ENCODE measurements at places on chromosomes 1 and 21. TPM values are rescaled to one million over a fixed set of nuclear protein-coding genes. Genes with fewer than 3 reads are reported as not detected.

GRCh38 chr1:54172614-54173599 is 20.1 kb upstream of the CDCP2 start:
- no peaks in the 10 kb centered on the region for H3K27me3 ChIP-seq
- no peak for DNase-seq
- no peaks in the 10 kb centered on the region for H3K4me1 ChIP-seq
- no peak overlapping the region for H3K27ac ChIP-seq
- H3K36me3 ChIP-seq, result no peaks in the 10 kb centered on the region
- no peak overlapping the region for H3K4me3 ChIP-seq

DNA sequence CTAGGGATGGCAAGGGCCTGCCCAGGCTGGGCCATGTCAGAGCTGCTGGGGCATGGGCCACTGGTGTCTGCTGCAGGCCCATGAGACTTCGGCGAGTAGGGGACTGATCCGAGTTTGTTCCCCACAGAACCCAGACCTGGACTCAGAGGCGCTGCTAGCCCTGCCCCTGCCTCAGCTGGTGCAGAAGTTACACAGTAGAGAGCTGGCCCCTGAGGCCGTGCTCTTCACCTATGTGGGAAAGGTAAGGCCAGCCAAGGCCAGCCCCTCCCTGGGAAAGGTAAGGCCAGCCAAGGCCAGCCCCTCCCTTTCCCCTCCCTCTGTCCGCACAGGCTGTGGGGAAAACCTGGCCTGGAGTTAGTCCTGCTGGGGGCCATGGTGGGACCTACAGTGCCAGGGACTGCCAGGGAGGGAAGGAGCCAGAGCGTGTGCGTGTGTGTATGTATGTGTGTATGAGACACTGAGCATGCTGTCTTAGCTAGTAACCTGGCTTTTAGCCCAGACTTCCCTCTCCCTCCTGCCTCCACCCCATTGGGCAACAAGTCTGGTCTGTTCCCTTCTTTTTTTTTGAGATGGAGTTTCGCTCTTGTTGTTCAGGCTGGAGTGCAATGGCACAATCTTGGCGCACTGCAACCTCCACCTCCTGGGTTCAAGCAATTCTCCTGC is 8.0 kb downstream of the FAAH start:
- no peak overlapping the region for H3K4me3 ChIP-seq
- peak; percentile 56 for DNase-seq
- no peaks in the 10 kb centered on the region for H3K27me3 ChIP-seq
- H3K36me3 ChIP-seq, result no peaks in the 10 kb centered on the region
- H3K4me1 ChIP-seq, result peaks cover 6% of the 10 kb centered on the region

- H3K27ac ChIP-seq, result no peak overlapping the region
- no peak overlapping the region for H3K4me3 ChIP-seq
Measured at GRCh38 chr1:125066385-125066784, 3881.6 kb downstream of the SRGAP2C start.

GRCh38 chr1:15452866-15453571 is 3.5 kb upstream of the CELA2A start:
- no peaks in the 10 kb centered on the region for H3K36me3 ChIP-seq
- no peak overlapping the region for H3K27ac ChIP-seq
- H3K27me3 ChIP-seq, result no peaks in the 10 kb centered on the region
- H3K4me3 ChIP-seq, result no peak overlapping the region
- no peak for DNase-seq

DNA sequence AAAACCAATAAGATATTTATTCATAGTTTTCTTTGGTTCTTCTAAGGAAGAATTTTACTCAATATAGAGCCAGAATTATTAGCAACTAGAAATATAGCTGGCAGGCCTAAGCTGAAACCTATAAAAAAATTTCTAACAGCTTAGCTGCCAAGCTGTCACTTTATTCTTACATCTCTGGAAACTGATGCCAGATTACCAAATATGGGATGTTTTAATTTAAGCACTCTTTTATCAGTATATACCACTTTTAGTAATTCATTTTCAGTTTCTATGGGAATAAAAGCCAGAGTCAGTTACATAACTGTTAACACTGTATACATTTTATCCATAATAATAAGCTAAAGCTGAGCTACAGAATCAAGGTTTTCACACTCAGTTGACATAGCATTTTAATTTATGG is 68.7 kb upstream of the MPC2 start:
- DNase-seq, result no peak
- no peak overlapping the region for H3K4me3 ChIP-seq
- H3K4me1 ChIP-seq, result no peaks in the 10 kb centered on the region

GRCh38 chr1:1954831-1955441 is 35.9 kb upstream of the TMEM52 start:
- no peak for DNase-seq
- no peak overlapping the region for H3K27ac ChIP-seq
- H3K36me3 ChIP-seq, result no peaks in the 10 kb centered on the region
- no peak overlapping the region for H3K4me3 ChIP-seq
- H3K4me1 ChIP-seq, result peaks cover 6% of the 10 kb centered on the region
- H3K27me3 ChIP-seq, result peaks cover 13% of the 10 kb centered on the region

DNA sequence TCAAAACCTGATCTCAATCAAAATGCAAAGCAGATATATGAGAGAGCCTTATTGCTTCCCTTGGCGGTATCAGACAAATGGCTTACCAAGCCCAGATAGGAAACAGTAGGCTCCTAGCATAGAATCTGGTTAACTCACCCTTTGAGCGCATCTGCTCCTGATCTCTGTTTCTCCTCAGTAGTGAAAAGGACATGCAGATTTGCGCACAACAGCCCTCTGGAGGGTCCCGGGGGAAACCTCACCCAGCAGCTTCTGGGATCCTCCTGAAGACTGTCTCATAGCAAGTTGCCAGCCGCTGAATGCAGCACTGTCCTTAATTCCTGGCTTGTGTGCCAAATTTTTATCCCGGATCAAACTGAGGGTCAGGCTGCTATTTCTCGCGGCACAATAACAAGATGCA is 192.2 kb downstream of the FASLG start:
- H3K4me1 ChIP-seq, result no peaks in the 10 kb centered on the region
- H3K27ac ChIP-seq, result no peak overlapping the region
- H3K36me3 ChIP-seq, result no peaks in the 10 kb centered on the region
- no peak overlapping the region for H3K4me3 ChIP-seq

DNA sequence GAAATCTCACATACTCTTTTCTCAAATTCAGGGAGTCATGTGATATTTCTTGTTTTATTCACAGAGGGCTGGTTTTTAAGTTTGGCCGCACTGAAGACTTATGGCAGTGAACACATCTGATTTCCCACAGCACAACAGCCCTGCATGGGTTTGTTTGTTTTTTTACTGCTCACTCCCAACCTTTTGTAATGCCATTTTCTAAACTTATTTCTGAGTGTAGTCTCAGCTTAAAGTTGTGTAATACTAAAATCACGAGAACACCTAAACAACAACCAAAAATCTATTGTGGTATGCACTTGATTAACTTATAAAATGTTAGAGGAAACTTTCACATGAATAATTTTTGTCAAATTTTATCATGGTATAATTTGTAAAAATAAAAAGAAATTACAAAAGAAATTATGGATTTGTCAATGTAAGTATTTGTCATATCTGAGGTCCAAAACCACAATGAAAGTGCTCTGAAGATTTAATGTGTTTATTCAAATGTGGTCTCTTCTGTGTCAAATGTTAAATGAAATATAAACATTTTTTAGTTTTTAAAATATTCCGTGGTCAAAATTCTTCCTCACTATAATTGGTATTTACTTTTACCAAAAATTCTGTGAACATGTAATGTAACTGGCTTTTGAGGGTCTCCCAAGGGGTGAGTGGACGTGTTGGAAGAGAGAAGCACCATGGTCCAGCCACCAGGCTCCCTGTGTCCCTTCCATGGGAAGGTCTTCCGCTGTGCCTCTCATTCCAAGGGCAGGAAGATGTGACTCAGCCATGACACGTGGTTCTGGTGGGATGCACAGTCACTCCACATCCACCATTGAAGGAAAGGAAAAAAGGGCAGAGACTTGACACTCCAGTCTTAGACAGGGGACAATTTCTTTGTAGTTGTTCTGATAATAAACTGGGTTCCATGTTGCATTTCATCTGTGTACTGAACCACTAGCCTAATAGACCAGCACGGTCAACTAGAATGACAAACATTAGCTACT is 22.8 kb downstream of the TMEM50A start:
- no peaks in the 10 kb centered on the region for H3K27me3 ChIP-seq
- no peak overlapping the region for H3K4me3 ChIP-seq
- peaks cover 22% of the 10 kb centered on the region for H3K4me1 ChIP-seq
- peak overlapping the region; percentile 2 for H3K27ac ChIP-seq
- DNase-seq, result peak; percentile 63

DNA sequence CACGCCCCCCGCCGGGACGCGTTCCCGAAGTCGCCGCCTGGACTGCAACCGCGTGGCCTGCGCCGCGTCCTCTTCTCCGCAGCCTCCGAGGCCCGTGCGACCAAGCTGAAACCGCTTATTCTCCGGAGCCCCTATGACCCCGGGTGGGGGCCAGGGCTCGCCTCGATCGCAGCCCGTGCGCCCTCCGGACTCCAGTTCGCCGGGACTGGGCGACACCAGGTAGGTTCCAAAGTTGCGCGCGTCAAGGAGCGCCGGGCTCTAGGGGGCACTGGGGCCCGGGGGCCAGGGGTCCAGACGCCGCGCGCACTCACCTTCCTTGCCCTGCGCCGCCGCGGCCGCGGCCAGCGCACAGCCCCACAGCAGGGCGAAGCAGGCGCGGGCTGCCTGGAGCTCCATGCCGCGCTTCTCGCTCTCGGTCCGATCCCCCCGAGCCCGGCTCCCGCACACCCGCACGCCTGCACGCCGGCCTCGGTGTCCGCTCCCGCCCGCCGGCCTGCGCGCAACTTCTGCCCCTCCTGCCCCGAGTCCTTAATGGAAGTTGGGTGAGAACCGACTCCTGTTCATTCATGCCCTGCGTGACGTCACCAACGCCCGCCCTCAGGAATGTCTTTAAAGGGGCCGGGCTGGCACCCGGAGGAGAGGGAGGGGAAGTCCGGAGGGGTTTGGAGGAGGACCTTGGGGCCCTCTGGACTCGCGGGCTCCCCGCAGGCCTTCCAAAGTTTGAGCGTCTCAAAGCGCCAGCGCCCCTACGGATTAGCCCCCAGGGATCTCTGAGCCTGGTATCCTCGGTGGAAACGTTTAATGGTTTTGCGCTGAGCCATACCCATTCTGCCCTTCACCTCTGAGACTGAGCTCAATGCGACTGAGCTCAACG is at the start of gene EPHA2:
EPHA2 (minus strand) TSS at position 533 of the 874 bp plus-strand sequence; CDS start at position 396, 137 bp downstream.
- H3K4me3 ChIP-seq, result peak within 1 kb of the TSS; percentile 83
- H3K27ac ChIP-seq, result peak within 1 kb of the TSS; percentile 74
- H3K27me3 ChIP-seq, result no peaks in the 10 kb centered on the region
- peaks cover 53% of the 10 kb centered on the region for H3K4me1 ChIP-seq

DNA sequence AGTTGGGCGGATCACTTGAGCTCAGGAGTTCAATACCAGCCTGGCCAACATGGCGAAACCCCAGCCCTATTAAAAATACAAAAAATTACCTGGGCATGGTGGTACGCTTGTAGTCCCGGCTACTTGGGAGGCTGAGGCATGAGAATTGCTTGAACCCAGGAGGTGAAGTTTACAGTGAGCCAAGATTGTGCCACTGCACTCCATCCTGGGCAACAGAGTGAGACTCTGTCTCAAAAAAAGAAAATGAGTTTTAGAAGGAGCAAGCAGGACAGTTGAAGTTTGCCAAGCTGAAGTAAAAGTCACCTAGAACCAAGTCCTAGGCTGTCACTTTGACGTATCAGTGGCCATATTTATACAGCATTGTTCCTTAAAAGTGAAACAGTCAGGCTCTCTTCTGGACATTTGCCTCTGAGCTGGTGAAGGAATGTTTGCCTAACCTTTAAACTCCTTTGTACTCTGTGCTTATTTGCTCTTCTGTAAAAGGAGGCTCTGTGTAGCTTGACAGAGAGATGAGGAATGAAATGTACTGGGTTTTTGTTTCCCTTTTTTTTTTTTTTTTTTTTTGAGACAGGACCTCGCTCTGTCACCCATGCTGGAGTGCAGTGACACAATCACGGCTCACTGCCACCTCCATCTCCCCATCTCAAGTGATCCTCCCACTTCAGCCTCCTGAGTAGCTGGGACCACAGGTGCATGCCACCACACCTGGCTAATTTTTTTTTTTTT is 2.8 kb downstream of the RAB4A start:
- no peaks in the 10 kb centered on the region for H3K27me3 ChIP-seq
- peak overlapping the region; percentile 84 for H3K4me3 ChIP-seq
- peak; percentile 89 for DNase-seq
- no peaks in the 10 kb centered on the region for H3K36me3 ChIP-seq
- H3K4me1 ChIP-seq, result peaks cover 27% of the 10 kb centered on the region

DNA sequence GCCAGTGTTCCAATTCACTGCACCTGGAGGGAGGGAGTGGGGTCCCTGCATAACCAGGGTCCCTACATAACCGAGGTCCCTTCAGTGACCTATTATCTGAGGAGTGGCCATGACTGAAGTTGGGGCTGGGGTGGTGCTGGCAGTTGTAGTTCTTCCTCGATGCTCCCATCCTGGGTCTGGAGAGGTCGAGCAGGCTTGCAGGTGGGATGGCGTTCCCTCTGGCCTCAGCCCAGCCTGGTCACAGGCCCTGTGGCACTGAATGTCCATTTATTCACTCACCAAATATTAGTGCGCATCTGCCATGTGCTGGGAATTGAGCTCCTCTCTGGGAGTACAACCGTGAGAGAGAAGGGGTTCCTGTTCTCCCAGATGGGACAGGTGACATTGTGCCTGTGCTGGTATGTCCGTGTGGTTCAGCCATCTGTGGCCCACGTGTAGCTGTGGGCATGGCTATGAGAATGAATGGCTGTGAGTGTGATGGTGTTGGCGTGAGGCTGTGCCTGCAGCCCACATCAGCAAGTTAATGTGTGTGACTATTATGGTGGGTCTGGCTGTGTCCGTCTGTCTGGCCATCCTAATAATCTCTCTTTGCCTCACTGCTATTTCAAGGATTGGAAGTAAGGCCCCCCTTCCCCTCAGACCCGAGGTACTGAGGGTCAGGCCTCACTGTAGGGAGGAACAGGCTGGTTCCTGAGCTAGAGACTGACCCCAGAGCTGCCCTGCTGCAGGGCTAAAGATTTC is 3.9 kb upstream of the SLC6A9 start:
- H3K4me1 ChIP-seq, result peaks cover 34% of the 10 kb centered on the region
- DNase-seq, result no peak
- no peaks in the 10 kb centered on the region for H3K27me3 ChIP-seq
- no peaks in the 10 kb centered on the region for H3K36me3 ChIP-seq

GRCh38 chr1:24930260-24931145 is at the start of gene RUNX3:
TSS of gene RUNX3 (minus strand) at chr1:24930276. CDS start at chr1:24929868, 408 bp downstream.
- H3K27ac ChIP-seq, result no peak within 1 kb of the TSS
- H3K4me1 ChIP-seq, result no peaks in the 10 kb centered on the region
- DNase-seq, result peak; percentile 51
- peak within 1 kb of the TSS; percentile 59 for H3K4me3 ChIP-seq
- H3K36me3 ChIP-seq, result no peaks in the 10 kb centered on the region

- DNase-seq, result no peak
- no peak overlapping the region for H3K27ac ChIP-seq
- H3K4me1 ChIP-seq, result no peaks in the 10 kb centered on the region
- H3K36me3 ChIP-seq, result no peaks in the 10 kb centered on the region
- peaks cover 55% of the 10 kb centered on the region for H3K27me3 ChIP-seq
- H3K4me3 ChIP-seq, result no peak overlapping the region
Measured at GRCh38 chr1:81880781-81881180, 80.0 kb downstream of the ADGRL2 start.

- peaks cover 12% of the 10 kb centered on the region for H3K4me1 ChIP-seq
- peaks cover 18% of the 10 kb centered on the region for H3K27me3 ChIP-seq
- no peaks in the 10 kb centered on the region for H3K36me3 ChIP-seq
Measured at GRCh38 chr1:166914111-166914510, 38.0 kb upstream of the TADA1 start.

Gene S100A7
- total RNA-seq, result not detected

Gene TCHHL1
- not detected for total RNA-seq

Gene WARS2
- total RNA-seq, result 16.8 TPM

Gene CFAP57
- 2.6 TPM for total RNA-seq

Gene MLLT11
- 12.3 TPM for total RNA-seq

Gene ERVH48-1
- not detected for total RNA-seq

Gene SIPA1L2
- total RNA-seq, result 9.8 TPM

Gene LHX4
- total RNA-seq, result 0.04 TPM

Gene TFF3
- total RNA-seq, result 9.1 TPM

Gene OXCT2
- total RNA-seq, result 3.9 TPM

Gene THEMIS2
- total RNA-seq, result 5.7 TPM

Gene CYP4Z1
- not detected for total RNA-seq
